ENCODE measurements at places on chromosomes 7 and 10.

DNA sequence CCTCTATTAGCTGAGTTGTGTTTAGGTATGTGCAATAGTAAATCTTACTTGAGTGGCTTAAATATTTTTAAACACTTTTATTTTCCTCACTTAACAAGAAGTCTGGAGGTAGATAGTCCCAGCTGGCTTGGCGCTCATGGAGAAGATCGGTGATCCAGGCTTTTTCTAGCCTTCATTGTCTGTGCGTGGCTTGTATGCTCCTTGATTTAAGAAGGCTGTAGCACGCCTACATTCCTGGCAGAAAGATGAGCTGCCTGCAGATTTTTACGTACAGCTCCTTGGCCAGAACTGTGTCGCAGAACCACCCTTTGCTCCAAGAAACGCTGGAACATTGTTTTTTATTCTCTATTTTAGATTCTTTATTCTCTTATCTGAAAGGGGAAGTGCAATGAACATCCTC is 284.1 kb downstream of the KIF20B start:
- no peak for DNase-seq

GRCh38 chr10:132381741-132382140 is 15.3 kb upstream of the PWWP2B start:
- no peak for DNase-seq

DNA sequence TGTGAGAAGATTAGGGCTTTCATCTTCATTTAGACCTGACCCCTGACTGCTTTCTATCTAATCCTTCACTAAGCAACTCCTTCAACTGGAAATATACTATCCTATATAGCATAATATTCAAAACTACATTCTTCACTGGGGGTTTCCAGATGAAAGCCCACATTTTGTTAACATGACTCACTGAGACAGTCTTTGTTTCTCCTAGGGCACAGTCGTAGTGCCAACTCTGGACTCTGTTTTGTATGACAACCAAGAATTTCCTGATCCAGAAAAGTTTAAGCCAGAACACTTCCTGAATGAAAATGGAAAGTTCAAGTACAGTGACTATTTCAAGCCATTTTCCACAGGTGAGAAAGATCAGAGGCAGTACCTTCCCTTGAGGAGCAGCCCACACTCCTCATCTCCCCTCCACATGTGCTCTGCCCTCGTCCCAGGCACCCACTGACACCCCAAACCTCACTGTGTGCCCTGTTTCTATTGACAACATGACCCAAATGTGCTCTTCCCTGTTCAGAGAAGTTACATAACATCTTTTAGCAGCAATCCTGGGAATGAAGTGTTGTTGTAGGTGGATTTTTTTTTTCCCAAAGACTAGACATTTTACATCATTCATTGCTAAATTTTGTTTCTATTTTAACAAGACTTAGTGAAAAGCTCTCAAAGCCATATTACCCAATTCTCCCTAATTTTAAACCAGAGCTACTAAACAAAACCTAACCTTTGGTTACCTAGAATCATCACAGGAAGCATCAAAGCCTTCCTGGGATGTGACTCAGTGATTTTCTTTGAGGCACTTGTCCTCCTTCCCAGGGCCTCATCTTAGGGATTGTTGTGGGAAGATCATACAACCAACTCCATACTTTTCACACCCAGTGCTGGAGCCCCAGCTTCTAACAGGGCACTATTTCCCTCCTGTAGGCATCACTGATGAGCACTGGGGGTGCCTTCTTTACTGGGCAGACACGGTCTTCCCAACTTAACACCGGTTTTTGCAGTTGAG is 10.7 kb downstream of the CYP2E1 start:
- DNase-seq: no peak

DNA sequence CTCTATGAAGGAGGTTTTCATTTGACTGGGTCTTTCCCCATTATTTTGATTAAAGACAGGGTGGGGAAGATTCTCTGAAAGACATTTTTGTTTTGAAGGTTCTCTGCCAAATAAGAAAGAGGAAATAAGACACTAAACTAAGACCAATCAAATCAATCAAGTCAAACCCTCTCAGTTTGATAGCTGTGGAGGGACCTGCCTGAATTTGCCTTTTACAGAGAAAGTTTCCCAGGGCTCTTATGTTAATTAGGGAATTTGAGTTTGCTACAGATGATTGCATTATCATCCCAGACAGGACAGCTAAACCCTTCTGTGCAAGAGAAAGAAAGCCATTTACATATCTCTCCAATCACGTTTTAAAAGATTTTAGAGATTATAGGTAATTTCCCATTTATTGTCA is 80.0 kb downstream of the CSTF2T start:
- no peak for DNase-seq

DNA sequence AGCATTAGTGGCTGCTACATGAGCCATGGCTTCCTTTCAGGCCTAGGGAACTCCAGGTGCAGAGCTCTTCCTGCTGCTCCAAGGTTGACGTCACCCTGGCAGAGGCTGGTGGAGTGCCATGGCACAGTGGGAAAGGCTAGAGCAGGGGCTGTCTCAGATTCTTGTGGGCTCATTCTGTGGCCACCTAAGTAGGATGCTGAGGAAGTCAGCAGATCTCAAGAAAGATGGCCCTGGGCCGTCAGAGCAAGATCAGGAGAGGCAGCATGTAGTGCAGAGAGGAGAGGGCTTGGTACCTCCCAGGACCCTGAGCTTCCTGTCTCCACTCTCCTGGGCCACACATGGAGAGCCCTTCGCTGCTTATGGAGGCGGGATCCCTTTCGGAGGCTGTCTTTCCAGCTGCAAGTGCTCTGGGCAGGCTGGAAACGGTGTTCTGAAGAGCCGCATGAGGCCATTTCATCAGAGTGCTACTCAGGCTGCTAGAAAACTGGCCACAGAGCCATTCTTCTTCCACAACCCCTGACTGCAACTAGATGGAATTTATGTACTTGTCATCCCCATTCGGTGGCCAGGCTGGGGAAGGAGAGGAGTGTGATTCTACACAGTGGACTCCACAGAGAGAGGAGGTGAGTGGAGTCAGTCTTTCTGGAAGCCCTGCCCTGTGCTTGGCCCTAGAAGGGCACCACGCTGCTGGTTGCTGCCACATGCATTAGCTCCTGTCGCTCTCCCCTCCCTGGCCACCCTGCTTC is 304.2 kb downstream of the RPS24 start:
- no peak for DNase-seq

- no peak for DNase-seq
Observed at GRCh38 chr7:101547022-101547915, 81.8 kb downstream of the MYL10 start.

DNA sequence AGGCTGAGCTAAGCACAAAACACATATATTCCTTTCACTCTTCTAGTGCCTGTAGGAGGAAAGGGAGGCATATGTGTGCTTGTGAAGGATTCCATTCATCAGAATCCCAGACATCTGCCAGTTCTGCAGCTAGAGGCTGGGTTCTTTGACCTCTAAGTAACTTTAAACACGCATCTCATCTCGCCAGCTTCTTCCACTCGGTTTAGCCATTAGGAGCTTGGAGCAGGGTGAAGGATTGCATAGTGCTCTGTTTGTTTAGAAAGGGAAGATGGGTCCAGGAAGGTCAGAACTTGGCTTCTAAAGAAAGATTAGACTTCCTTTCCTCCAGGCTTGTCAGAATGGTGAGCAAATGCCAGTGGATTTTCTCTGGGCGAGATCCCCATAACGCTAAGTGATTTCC is 43.6 kb downstream of the HK1 start:
- DNase-seq: no peak

- no peak for DNase-seq
Observed at GRCh38 chr10:71235808-71236207, 23.4 kb downstream of the UNC5B start.

- no peak for DNase-seq
Observed at GRCh38 chr10:79292891-79293746, 54.1 kb upstream of the PPIF start.

- no peak for DNase-seq
Observed at GRCh38 chr7:36600869-36601530, 123.3 kb downstream of the AOAH start.

- DNase-seq: no peak
Observed at GRCh38 chr7:71144963-71145362, 13.0 kb downstream of the GALNT17 start.

DNA sequence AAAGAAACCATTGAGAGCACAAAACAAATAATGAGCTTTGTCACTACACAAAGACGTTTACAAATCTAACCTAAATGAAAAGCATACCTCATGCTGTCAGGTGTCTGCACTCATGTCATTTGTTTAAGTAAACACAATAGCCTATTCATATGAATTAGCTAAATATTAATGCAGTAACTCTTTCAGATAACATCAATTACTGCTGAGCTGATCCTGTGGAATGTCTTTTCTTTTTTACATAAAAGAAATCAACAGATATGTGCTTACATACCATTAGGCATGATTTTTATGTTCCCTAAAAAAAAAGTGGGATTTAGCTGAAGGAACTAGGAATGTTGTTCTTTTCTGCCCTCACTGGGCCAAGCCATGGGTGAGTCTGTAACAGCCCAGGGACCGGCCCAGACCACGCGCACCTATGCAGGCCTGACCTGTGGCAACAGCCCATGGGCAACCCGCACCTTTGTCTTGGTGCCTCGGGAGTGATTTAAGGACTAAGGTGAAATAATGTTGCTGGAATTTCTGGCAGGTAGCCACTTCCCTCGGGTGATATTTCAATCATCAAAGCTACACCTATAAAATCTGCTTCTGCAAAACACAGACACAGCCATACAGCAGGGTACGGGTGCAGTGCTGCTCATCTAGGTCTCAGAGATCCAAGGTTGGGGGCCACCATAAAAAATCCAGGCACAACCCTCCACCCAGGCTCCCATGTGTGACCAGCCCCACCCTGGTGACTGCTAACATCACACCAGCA is 44.6 kb downstream of the FGFR2 start:
- DNase-seq: no peak

All from RKO (cell line).